ENCODE measurements at places on chromosomes 4 and X.

- DNase-seq = no peak
Observed at GRCh38 chr4:78254893-78255292, 197.8 kb downstream of the FRAS1 start.

GRCh38 chrX:24526616-24527015 lies 61.5 kb downstream of the PDK3 start:
- DNase-seq = no peak

GRCh38 chrX:148501386-148502066 lies 1.1 kb downstream of the AFF2 start:
- DNase-seq = no peak

GRCh38 chrX:19875050-19875431 lies 12.4 kb downstream of the SH3KBP1 start:
- DNase-seq = no peak

DNA sequence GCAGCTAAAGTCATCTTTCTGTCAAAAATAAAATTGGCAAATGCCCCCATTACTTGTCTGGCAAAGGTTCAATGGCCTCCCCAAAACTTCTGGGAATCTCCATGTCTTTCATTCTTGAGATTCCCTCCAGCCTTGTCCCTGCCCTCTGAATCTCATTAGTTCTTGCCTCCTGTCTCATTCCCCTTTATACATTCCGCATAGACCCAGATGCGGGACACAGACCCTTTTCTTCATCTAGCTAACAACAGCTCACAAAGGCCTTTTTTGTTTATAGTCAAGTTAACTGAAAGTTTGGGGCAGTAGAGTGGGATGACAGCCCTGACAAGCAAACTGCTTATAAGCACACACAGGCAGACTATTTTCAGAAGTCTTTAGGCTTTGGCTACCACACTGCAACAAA lies 306.1 kb upstream of the FAM241A start:
- no peak for DNase-seq

- no peak for DNase-seq
Observed at GRCh38 chrX:143336261-143336660, 181.0 kb downstream of the SPANXN3 start.
